ENCODE measurements at places on chromosomes 4 and X.
A peak's percentile ranks its signal among the peaks of the same experiment; 100 is the strongest.

GRCh38 chr4:36115312-36115711, 129.0 kb downstream of the ARAP2 start:
- DNase-seq = no peak

GRCh38 chrX:103405009-103405333, 28.6 kb downstream of the BEX3 start:
- no peak for DNase-seq

- peak; percentile 32 for DNase-seq
These were observed 41.8 kb downstream of the RPS6KA3 start for GRCh38 chrX:20224814-20225487.

- DNase-seq = no peak
These were observed 103.0 kb downstream of the AFF1 start for GRCh38 chr4:87037671-87038334.

GRCh38 chr4:75726577-75726976, 2.2 kb downstream of the USO1 start:
- DNase-seq = no peak

- DNase-seq = peak; percentile 92
These were observed 13.4 kb upstream of the STK32B start for GRCh38 chr4:5037553-5038551.

DNA sequence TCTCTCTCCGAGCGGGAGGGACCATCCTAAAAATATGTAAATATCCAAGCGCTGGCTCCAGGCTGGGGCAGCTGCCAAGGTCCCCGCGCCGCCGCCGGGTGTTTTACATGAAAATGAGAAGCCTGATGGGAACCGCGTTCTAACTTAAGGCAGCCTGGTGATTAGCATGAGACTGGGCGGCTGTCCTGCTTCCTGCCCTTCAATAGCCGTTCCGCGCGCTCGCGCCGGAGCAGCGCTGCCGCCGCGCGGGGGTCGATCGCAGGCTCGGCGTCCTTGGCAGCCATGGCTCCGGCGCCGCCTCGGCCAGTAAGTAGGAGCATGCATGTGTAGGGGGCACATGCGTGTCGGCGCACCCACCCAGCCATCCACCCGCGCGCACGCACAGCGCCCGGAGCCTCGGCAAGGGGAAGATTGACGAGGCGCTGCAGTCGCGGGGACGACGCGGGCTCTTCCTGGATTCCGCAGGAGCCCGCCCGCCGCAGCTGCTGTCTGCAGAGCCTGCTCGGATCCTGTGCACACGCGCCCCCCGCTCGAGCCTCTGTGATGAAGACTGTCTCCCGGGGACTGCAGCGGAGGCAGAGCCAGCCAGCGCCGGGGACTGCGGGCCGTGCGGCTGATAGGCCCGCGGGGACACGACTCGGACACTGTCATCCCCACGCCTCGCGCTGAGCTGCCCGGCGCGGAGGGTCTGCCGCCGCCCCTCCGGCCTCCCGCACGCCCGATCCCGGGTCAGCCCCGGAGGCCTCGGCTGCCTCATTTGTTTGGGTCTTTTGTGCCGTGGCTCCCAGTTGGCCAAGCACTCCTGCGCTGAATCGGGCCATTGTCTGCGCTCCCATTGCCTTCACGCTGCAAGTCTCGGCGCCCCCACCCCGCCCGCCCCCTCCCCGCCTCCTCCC, 734 bp downstream of the STOX2 start:
- peak; percentile 16 for DNase-seq

DNA sequence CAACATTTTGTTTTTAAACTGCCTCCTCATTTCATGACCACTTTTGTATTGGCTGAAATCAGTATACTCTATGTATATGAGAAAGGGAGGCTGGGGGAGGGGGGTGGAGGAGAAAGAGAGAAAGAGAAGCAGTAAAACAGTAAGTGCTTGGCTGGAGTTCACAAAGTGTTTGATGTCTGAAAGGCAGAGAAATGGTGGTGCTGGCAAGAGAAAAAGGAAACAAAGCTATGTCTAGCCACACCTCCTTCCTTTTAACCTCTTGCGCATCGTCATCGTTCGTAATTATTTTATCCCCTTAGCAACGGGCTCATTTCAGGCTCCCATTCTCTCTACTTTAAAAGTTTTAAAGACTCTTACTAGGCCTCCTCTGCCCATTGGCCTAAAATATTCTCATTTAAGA, 25.6 kb downstream of the RPA4 start:
- no peak for DNase-seq

DNA sequence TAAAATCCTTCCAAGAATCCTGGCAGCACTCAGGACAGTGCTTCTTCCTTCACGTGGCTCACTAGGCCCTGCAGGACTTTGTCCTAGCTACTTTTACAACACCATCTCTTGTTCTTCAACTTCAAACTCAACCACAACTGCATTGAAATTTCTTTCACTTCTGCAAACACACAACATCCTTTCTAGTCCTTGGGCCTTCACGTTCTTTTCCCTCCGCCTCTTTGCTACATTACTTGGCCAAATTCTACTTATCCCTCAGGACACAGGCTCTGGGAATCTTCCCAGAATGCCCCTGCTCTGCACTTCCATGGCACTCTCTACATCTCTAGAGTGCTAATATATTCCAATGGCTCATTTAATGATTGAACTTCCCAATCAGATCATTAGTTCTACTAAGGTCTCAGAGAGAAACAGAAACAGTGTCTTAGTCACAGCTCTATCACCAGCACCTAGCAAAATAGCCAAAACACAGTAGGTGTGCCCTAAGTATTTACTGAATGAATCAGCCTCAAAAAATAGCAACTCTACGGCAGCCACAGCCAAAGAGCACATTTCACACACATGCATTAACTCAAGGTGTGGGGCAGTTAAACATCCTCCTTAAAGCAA, 73.3 kb downstream of the MANBA start:
- DNase-seq = peak; percentile 97

DNA sequence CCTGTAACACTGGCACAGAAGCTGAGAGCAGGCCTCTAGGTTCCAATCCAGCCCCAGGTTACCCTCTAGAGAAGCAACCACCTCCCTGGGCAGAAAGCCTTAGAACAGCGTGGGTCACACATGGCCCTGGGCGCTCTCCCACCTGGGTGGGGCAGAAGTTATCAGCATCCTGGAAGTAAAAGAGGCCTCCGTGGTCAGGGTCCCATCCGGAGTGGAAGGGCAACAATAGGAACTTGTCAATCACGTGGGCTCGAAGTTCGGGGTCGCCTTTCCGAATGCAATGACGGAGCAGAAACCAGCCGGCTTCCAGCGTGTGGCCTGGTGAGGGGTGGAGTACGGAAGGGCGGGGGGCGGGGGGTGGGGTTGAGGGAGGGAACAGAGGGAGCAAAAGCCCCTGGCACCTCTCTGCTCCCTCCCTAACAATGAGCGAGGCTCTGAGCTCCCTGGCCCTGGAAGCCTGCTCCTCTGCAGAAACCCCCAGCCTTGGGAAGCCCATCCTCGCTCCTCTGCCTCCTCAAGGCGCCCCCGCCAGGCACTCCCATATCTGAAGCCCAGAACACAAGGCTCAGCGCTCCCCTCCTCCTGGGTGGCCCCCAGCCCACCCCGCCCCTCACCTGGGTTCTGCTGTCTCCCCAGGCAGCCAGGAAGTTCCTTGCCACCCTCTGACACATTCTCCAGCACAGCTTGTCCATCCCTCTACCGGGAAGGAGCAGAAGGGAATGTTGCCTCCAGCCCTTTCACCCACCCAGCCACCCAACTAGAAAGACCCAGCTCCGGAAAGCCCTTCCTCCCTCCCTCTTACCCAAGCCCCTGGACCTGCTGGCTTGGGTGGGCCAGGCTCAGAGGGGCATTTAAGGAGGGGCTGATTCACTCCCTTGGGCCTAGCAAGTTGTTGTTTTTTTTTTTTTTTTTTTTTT, 2.8 kb downstream of the RENBP start:
- DNase-seq = no peak

DNA sequence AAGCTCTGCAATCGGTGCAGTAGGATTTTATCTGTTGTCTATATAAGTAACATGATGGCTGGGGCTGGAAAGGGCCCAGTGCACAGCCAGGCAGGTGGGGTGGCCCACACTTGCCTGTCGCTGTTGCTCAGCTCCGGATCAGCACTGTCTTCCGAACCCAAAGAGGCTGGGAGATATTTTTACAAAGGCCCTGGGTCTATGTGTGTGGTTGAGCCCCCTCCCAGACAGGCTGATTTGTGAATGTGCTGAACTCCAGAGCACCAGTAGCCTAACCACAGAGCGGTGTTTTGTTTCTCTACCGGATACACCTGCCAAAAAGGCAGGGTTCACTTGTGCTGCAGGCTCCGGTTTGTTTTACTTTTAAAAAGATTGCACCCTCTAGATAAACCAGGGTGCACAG, 33.5 kb upstream of the CHRNA9 start:
- no peak for DNase-seq

- DNase-seq = peak; percentile 29
These were observed 347.8 kb upstream of the PITX2 start for GRCh38 chr4:110970642-110971041.

GRCh38 chrX:150080497-150080896, 142.2 kb upstream of the EOLA2 start:
- no peak for DNase-seq

Measured in bronchial epithelial cell (primary cell).